ENCODE measurements at places on chromosomes 6 and 20. TPM values are rescaled to one million over a fixed set of nuclear protein-coding genes. Genes with fewer than 3 reads are reported as not detected.

- no peaks in the 10 kb centered on the region for H3K27me3 ChIP-seq
- no peak for DNase-seq
- H3K36me3 ChIP-seq: no peaks in the 10 kb centered on the region
Measured at GRCh38 chr20:53804920-53805894, 211.6 kb upstream of the ZNF217 start.

DNA sequence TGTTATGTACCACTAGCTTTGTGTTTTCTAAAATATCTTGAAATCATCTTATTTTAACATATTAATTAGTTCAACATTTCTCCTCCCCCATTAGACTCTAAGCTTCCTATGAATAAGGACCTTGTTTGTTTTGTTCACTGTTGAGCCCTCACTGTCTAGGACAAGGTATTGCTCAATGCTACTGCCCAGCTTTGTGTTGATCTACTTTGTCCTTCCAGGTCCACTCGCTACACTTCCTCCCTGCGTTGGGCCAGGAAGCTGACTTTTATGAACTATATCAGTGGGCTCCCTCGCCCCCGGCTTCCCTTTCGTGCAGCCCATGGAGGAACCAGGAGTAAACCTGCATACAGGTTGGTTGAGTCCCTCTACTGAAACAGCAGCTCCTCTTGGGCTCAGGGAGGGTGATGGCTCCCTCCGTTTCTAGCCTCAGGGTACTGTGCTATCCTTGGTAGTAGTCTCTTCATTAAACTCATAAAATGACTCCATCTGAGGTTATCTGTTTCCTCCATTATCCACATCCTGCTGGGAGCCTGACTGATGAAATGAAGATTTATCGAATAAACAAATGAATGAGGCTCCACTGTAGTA lies 272.5 kb downstream of the CLIC5 start:
- H3K4me3 ChIP-seq: no peak overlapping the region
- peaks cover 1% of the 10 kb centered on the region for H3K36me3 ChIP-seq
- no peak for DNase-seq
- H3K4me1 ChIP-seq: peaks cover 35% of the 10 kb centered on the region
- no peaks in the 10 kb centered on the region for H3K27me3 ChIP-seq

DNA sequence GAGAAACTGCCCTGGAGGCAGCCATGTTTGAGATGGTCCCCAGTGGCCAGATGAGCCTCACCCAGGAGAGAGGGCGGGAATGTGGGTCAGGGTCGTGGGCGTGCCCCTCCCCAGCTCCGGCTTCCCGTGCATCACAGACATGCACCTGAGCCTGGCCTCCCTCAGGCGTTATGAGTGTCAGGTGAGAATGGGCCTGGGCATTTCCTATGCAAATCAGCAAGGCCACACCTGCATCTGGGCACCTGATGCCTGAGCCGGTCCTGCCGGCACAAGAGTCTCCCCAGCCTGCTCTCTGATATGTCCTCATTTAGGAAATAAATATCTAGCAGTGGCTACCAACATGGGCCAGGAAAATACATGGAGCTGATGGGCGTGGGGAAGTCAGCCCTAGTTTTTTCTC lies 82.4 kb downstream of the RAMACL start:
- H3K36me3 ChIP-seq: peaks cover 1% of the 10 kb centered on the region
- no peak overlapping the region for H3K27ac ChIP-seq

- no peak overlapping the region for H3K4me3 ChIP-seq
- H3K27me3 ChIP-seq: no peaks in the 10 kb centered on the region
- H3K27ac ChIP-seq: no peak overlapping the region
- peaks cover 18% of the 10 kb centered on the region for H3K4me1 ChIP-seq
Measured at GRCh38 chr6:69758214-69758613, 38.6 kb downstream of the LMBRD1 start.

- no peak overlapping the region for H3K4me3 ChIP-seq
- no peaks in the 10 kb centered on the region for H3K36me3 ChIP-seq
- peaks cover 31% of the 10 kb centered on the region for H3K27me3 ChIP-seq
- DNase-seq: no peak
- H3K4me1 ChIP-seq: no peaks in the 10 kb centered on the region
Measured at GRCh38 chr6:40760887-40761286, 173.7 kb upstream of the LRFN2 start.

DNA sequence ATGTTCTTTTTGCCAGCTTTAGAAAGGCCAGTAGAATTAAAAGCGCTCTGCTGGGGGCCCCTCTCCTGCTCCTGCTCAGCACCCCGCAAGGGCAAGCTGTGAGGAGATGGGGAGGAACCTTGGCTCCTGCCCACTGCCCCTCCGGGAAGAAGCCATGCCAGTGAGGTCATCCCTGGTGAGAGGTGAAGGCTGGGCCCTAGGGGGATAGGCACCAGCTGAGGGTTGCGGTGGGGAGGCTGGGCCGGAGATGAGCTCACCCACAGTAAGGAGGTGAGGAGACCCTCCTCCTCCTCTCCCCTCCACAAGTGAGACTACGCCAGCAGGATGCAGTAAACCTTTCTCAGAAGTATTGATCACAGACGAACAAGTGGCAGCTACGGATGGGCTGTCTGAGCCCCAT lies 32.1 kb downstream of the LRFN2 start:
- H3K4me3 ChIP-seq: no peak overlapping the region
- no peak overlapping the region for H3K27ac ChIP-seq
- no peaks in the 10 kb centered on the region for H3K36me3 ChIP-seq
- H3K4me1 ChIP-seq: no peaks in the 10 kb centered on the region

DNA sequence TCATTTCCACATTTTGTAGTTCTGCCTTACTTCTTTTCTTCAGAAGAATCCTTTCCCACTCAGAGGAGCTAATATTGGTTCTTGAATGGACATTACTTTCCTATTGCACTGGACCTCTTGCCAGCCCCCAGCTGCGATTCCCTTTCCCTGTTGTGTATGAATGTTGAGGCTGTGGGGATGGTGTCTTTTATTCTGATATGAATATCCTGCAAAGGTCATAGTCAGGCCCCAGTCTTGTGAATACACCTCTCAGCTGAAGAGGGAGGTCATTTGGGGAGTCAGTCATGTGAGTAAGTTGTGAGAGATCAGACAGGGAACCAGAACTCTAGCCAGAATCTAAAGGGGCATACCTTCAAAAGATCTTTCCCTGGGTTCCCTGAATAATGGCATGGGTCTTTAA lies 32.6 kb upstream of the OSTM1 start:
- H3K36me3 ChIP-seq: no peaks in the 10 kb centered on the region
- peaks cover 47% of the 10 kb centered on the region for H3K27me3 ChIP-seq
- no peak overlapping the region for H3K4me3 ChIP-seq
- no peak for DNase-seq

- no peak overlapping the region for H3K27ac ChIP-seq
- DNase-seq: no peak
- no peaks in the 10 kb centered on the region for H3K4me1 ChIP-seq
- no peak overlapping the region for H3K4me3 ChIP-seq
- H3K27me3 ChIP-seq: no peaks in the 10 kb centered on the region
Measured at GRCh38 chr20:9092113-9092512, 23.2 kb downstream of the PLCB4 start.

GRCh38 chr6:157898169-157898568 lies 75.1 kb downstream of the SNX9 start:
- H3K36me3 ChIP-seq: peaks cover 22% of the 10 kb centered on the region
- H3K27me3 ChIP-seq: no peaks in the 10 kb centered on the region
- H3K27ac ChIP-seq: no peak overlapping the region
- H3K4me3 ChIP-seq: no peak overlapping the region
- H3K4me1 ChIP-seq: peaks cover 20% of the 10 kb centered on the region

DNA sequence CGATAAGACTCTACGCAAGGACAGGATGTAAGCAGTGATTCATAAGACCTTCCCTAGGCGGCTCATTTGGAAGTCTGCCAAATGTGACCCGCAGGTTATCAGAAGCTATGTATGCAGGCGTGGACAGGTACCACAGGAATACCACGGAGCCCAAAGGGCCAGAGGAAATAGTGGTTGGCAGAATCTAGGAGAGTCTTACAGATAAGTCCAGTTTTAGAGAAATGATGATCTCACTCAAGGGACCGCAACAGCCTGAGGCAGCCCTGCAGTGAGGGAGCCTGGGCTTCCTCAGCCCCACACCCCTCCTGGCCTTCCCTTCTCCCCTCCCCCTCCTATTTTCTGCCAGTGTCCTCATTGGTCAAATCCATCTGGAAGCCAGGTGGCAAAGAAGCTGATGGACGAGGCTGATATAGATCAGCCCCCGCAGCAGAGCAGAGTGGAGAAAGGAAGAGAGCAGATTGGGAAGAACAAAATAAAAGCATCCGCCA lies 110.6 kb downstream of the FNDC1 start:
- no peaks in the 10 kb centered on the region for H3K36me3 ChIP-seq
- DNase-seq: no peak
- no peak overlapping the region for H3K27ac ChIP-seq

DNA sequence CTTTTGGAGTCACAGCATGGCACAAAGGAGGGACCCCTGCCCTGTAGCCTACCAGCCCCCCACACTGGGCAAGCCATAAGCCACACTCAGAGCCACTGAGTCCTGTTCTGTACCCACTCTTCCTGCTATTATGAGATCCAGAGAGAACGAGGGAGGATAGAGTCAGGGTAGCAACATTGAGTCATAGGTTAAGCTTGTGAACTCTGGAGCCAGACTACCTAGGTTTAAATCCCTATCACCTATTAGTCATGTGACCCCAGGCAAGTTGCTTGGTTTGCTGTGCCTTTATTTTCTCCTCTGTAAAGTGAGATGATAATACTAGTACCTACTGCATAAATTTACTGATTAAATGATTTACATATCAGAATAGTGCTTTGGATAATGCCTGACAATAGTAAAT lies 540 bp downstream of the CNBD2 start:
- no peak overlapping the region for H3K27ac ChIP-seq
- no peak for DNase-seq
- peaks cover 5% of the 10 kb centered on the region for H3K4me1 ChIP-seq
- H3K27me3 ChIP-seq: no peaks in the 10 kb centered on the region
- H3K4me3 ChIP-seq: no peak overlapping the region

Gene GGTLC1
- not detected for total RNA-seq

Gene COL9A1
- not detected for total RNA-seq

Gene BFSP1
- total RNA-seq: 1.2 TPM

Gene NFATC2
- 29.4 TPM for total RNA-seq

Gene RAB23
- total RNA-seq: 2.2 TPM

Gene OXT
- total RNA-seq: 1.2 TPM

All from activated T-cell treated with anti-CD3 and anti-CD28 coated beads, Interleukin-2, amount 50 U/mL, for 72 hours (primary cell).